ENCODE measurements at places on chromosomes 3 and 15.

DNA sequence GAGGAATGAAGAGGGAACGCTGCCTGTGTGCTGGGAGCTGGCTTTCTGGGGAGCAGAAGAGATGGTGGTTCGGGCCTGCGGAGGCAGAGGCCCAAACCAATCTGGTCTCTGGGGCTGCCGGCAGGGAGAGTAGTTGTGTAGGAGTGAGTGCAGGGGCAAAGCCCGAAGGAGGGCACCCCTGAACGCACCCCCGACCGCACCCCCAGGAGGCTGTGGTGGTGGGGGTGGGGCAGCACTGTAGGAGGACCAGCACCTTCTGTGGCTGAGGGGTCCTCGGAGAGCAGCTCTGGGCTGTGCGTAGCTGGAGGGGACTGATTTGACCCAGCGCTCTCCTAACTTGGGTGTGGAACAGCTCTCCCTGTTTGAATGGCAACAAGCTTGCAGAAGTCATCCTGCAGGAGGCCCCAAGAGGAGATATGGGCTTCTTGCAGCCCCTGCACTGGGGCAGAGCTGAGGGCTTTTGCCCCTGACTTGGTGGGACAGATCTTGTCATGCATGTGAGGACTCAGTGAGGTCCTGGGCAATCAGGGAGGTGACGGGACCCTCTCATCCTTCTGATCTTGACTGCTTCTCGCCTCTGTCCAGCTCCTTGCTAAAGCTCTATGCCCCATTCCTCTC, 26.1 kb downstream of the C15orf39 start:
- no peak for DNase-seq

GRCh38 chr3:196044513-196044912, 37.4 kb downstream of the TFRC start:
- DNase-seq = no peak

DNA sequence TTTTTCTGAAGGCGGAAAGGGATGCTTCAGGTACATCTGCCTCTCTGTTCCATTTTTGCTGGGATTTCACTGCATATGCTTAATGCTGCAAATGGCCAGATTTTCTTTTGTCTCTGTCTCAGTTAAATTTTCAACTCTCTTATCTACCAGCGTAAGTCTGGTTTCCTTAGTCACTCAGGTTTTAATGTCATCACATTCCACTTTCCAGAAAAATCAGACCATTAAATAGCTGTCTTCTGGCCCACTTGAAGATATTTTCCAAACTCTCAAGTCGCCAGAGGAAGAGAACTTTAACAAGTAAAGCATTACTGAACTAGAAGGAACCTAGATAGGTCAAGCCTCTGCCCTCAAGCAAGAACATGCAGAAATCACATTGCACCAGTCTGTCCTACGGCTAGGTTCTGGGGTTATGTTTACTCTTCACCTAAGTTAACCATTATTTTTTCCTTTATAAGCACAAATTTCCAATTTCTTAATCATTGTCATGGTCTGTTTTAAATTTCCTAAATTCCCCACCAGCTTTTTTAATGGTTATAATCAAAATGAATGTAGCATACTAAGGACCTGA, 26.5 kb downstream of the AVEN start:
- DNase-seq = no peak

- DNase-seq = no peak
These were observed 512.1 kb downstream of the MAGI1 start for GRCh38 chr3:65526656-65527055.

- no peak for DNase-seq
These were observed 2.3 kb upstream of the FEM1B start for GRCh38 chr15:68275165-68275746.

DNA sequence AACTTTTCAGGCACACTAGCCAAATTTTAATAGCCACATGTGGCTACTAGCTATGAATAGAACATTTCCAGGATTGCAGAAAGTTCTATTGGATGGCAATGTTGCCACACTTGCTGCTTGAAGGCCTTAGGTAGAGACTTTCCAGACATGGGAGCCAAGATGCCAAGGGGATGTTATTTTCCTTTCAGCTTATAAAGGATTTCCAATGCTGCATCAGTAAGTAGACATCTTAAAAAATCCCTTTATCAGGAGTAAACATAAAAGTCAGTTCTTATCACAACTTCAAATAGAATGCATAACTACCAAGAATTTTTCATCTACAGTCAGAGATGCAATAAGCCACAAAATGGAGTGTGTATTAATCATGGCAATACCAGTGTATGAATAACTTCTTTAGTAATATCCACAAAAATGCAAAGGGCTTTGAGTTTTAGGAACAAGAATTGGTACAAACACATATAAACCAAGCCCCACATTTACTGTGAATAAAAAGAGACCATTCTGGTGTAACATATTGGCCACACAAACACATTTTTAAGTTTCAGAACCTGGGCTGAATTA, 457.1 kb upstream of the ADAMTS9 start:
- DNase-seq = no peak

DNA sequence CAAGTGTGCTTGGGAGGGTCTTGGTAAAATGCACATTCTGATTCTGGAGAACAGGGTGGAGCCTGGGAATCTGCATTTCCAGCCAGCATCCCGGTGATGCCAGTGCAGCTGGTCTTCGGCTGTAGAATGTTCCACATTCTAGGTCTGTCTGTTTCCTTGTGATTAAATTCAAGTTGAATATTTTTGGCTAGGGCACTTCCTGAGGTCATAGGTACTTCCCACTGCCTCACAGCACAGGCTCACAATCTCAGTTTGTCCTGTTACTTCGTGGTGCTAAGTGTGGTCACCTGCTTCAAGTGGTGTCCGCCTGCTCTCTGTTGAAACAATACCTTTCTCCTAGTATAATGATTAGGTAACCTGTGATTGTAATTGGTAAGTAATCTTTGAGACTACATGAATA, 40.1 kb downstream of the FLNB start:
- peak; percentile 54 for DNase-seq

GRCh38 chr3:64104691-64105111, 81.4 kb upstream of the PSMD6 start:
- DNase-seq = peak; percentile 52

- no peak for DNase-seq
These were observed 55.5 kb upstream of the CMTM7 start for GRCh38 chr3:32336113-32336498.
